Nephron progenitor cell (in vitro differentiated cells): ENCODE measurements at places on chromosomes 16 and 17.

GRCh38 chr17:46121841-46122485 lies 71.3 kb downstream of the KANSL1 start:
- DNase-seq = no peak

- DNase-seq = no peak
These were observed 71.6 kb downstream of the GSG1L start for GRCh38 chr16:27991876-27992275.

DNA sequence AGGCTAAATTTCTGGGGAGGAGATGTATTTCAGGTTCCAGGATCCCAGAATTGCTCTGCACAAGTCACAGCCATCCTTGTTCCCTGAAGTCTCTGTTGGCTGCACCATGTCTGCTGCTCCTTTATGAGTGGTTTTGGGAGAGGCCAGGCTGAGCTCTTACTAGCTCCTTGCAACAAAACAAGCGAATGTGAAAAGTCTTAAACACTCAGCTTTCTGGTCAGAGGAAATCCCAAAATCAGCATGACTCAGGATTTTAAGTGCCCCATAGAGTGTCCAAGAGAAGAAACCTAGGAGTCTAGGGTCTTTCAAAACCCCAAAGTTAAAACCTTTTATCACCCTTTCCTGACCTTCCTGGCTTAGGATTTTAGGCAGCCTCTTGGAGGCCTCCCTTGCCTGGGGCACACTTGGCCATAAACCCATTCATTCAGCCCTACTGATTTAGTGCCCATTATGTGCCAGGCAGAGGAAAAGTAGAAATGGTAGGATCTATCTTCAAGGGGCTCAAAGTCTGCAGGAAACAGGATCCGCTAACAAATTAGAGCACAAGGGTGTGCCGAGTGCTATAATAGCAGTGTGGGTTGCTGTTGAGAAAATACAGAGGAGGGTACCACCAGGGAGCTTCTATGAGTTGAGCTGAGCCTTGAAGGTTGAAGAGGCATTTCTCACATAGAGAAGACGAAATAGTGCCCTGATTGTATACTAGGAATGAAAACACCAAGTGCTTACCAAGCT lies 36.9 kb downstream of the SOST start:
- no peak for DNase-seq

DNA sequence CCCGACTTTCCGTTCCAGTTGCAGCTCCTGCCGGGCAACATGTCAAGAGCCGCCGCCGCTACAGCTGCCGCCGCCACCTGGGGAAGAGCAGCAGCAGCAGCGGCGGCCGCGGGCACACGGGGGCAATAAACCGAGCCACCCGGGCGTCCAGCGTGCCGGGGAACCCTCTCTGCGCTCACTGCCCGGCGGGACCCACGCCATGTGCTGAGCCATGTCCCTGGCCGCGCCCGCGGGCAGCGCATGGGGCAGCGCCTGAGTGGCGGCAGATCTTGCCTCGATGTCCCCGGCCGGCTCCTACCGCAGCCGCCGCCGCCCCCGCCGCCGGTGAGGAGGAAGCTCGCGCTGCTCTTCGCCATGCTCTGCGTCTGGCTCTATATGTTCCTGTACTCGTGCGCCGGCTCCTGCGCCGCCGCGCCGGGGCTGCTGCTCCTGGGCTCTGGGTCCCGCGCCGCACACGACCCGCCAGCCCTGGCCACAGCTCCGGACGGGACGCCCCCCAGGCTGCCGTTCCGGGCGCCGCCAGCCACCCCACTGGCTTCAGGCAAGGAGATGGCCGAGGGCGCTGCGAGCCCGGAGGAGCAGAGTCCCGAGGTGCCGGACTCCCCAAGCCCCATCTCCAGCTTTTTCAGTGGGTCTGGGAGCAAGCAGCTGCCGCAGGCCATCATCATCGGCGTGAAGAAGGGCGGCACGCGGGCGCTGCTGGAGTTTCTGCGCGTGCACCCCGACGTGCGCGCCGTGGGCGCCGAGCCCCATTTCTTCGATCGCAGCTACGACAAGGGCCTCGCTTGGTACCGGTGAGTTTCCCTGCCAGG lies 604 bp downstream of the HS3ST3B1 start:
- DNase-seq = no peak

DNA sequence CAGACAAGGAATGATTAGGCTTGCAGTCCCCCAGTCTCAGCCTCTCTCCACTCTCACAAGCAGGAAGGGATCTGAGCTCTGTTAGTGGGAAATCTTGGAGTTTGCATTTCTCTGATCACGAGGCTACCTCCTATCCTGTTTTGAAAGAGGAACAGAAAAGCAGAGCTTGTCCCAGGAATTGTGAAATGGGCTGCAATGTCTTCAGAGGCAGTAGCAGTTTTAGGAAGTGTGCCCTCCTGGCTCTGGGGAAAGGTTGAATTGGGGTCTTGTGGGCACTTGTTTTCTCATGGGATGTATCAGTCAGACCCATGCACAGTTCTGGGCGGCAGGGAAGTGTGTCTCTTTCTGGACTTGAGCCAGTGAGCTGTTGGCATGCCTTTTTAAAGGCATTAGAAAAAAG lies 22.8 kb downstream of the NUP85 start:
- DNase-seq = no peak

GRCh38 chr17:794876-795275 lies 12.7 kb downstream of the MRM3 start:
- peak; percentile 79 for DNase-seq

DNA sequence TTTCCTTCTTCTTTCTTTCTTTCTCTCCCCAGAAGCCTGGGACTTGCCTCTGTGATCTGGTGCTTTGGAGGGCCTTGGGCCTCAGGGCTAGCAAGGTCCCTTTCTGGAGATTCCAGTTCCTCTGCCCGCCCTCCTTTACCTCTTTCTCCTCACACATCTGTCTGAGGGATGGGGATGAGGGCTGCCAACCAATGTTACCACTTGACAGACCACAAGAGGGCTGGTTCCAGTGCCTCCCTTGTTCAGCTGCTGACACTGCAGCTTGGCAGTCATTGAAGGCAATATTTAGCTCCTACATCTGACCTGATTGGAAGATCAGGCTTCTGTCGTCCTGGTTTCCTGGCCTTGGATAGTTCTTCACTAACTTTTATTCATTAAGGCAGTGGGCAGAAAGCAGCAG lies 3.6 kb upstream of the ZNF652 start:
- no peak for DNase-seq

- no peak for DNase-seq
These were observed 11.4 kb downstream of the LIMD2 start for GRCh38 chr17:63688396-63689020.

GRCh38 chr16:29985271-29985811 lies 10.1 kb downstream of the HIRIP3 start:
- DNase-seq = no peak

GRCh38 chr17:50051606-50052005 lies 4.3 kb upstream of the ITGA3 start:
- no peak for DNase-seq
